Lung (tissue), 17 donors: ENCODE measurements at places on chromosomes 13 and 19.

DNA sequence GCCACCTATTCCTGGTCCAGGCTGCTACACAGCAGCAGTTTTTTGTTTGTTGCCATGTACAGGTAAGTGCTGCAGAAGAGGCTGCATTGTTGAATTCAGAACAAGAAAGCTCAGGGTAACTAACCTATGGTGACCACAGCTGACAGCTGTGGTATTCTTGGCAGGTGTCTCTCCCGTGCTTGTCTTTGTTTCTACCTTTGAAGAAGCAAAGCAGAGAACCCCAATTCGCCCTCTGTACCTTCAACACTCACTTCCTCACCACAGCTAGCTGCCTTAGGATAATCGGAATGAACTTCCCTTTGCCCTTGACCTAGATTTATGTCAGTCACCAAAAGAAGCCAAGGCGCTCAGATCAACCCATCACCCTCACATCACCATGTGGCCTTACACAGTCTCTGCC, 1703.3 kb upstream of the SLC10A2 start:
- H3K4me1 ChIP-seq: no peaks in the 10 kb centered on the region
- no peaks in the 10 kb centered on the region for H3K36me3 ChIP-seq
- no peak overlapping the region for H3K27ac ChIP-seq
- DNase-seq: no peak
- H3K4me3 ChIP-seq: no peak overlapping the region

DNA sequence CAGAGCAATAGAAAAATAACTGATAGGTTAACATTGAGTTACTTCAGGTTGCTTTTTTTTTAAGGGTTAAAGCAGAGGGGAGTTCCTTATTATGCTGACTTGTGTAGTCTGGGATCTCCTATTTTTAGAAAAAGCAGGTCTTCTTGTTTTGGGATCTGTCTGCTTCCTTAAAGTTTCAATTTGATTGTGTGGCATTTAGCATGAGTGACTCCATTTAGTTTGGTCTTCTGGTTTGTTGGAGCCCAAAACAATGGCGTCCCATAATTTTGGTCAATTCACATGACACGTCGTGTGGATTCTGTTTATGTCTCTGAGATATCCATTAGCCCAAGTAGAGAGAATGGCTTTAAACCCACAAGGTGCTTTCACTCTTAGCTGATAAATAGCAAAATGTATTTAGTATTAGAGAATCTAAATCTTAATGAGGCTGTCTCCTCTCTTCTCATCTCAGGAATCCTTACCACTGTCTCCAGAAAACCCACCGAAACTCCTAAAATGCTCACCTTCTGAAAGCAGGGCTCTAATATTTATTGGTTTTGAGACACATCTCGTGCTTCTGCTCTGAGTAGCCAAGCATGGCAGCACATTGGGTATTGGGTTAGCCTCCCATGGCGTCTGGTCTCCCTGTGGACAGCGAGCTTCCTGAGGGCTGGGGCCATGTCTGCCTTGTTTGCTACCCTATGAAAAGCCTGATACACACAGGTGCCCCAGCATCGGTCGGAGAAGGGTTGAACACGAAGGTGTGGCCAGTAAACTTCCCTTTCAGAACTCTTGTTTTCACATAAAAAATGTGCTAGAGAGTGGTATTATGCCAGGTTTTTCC, 67.2 kb upstream of the GPR183 start:
- H3K4me3 ChIP-seq: no peak overlapping the region
- no peak for DNase-seq
- H3K4me1 ChIP-seq: no peaks in the 10 kb centered on the region
- H3K36me3 ChIP-seq: peaks cover 10% of the 10 kb centered on the region
- H3K27ac ChIP-seq: no peak overlapping the region
- H3K27me3 ChIP-seq: no peaks in the 10 kb centered on the region

DNA sequence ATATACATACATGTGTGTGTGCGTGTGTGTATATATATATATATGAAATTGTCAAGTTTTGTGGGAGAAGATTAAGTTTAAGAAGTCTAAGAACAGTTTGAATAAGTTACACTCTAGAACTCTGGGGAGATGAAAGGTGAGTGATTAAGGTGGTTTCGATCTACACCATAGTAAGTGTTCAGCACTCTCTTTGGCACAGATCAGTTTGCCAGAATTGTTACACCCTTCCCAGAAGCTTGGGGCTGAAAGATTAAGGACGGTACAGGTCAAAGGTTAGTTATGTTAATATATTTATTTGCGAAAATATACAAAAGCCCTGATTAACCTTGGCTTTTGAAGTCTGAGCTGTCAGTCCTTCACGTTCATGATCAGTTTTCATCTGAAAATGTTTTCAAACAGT, 309.1 kb downstream of the KLF5 start:
- no peaks in the 10 kb centered on the region for H3K36me3 ChIP-seq
- H3K4me3 ChIP-seq: no peak overlapping the region
- no peaks in the 10 kb centered on the region for H3K27me3 ChIP-seq

- H3K4me1 ChIP-seq: no peaks in the 10 kb centered on the region
- no peaks in the 10 kb centered on the region for H3K27me3 ChIP-seq
- no peaks in the 10 kb centered on the region for H3K36me3 ChIP-seq
- H3K27ac ChIP-seq: no peak overlapping the region
Measured at GRCh38 chr13:33554919-33555791, 262.8 kb upstream of the RFC3 start.

- no peaks in the 10 kb centered on the region for H3K36me3 ChIP-seq
- H3K4me3 ChIP-seq: no peak overlapping the region
- DNase-seq: no peak
- no peaks in the 10 kb centered on the region for H3K27me3 ChIP-seq
- H3K4me1 ChIP-seq: peaks cover 4% of the 10 kb centered on the region
- H3K27ac ChIP-seq: no peak overlapping the region
Measured at GRCh38 chr13:49630580-49630979, 2.3 kb downstream of the ARL11 start.

GRCh38 chr19:46109876-46110275, 14.6 kb downstream of the IGFL3 start:
- H3K27me3 ChIP-seq: no peaks in the 10 kb centered on the region
- no peaks in the 10 kb centered on the region for H3K4me1 ChIP-seq
- H3K27ac ChIP-seq: no peak overlapping the region
- no peak overlapping the region for H3K4me3 ChIP-seq
- DNase-seq: no peak

GRCh38 chr19:54096617-54097106, 3.9 kb downstream of the OSCAR start:
- H3K27ac ChIP-seq: peak overlapping the region; percentile 6
- DNase-seq: no peak
- H3K4me3 ChIP-seq: no peak overlapping the region
- no peaks in the 10 kb centered on the region for H3K36me3 ChIP-seq
- H3K4me1 ChIP-seq: peaks cover 6% of the 10 kb centered on the region
- peaks cover 7% of the 10 kb centered on the region for H3K27me3 ChIP-seq

DNA sequence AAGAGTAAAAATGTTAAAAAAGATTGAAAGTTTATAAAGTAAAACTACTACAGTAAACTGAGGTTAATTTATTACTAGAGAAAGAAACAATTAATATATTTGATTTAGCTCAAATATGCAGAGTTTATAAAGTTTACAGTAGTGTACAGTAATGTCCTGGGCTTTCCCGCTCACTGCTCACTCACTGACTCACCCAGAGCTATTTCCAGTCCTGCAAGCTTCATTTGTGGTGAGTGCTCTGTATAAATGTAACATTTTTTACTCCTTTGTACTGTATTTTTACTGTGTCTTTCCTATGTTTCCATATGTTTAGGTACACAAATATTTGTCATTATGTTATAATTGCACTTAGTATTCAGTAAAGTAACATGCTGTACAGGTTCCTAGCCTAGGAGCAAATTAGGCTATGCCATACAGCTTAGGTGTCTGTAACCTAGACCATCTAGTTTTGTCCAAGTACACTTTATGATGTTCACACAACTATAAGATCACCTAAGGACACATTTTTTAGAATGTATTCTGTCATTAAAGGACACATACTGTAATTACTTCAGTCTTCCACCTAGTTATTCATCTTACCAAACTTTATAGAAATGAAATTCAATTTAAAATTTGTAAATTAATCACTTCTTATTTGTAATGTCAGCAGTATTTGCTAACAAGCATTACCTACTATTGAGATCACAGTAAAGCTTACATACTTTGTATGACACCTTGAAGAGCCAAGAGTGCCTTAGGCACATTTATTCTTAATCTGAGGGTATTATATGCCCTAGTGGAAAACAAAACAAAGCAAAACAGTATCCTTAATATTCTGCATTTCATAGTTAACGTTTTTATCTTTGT, 683.4 kb downstream of the PCDH9 start:
- H3K27me3 ChIP-seq: no peaks in the 10 kb centered on the region
- DNase-seq: no peak
- H3K27ac ChIP-seq: no peak overlapping the region
- no peaks in the 10 kb centered on the region for H3K36me3 ChIP-seq
- H3K4me3 ChIP-seq: no peak overlapping the region

DNA sequence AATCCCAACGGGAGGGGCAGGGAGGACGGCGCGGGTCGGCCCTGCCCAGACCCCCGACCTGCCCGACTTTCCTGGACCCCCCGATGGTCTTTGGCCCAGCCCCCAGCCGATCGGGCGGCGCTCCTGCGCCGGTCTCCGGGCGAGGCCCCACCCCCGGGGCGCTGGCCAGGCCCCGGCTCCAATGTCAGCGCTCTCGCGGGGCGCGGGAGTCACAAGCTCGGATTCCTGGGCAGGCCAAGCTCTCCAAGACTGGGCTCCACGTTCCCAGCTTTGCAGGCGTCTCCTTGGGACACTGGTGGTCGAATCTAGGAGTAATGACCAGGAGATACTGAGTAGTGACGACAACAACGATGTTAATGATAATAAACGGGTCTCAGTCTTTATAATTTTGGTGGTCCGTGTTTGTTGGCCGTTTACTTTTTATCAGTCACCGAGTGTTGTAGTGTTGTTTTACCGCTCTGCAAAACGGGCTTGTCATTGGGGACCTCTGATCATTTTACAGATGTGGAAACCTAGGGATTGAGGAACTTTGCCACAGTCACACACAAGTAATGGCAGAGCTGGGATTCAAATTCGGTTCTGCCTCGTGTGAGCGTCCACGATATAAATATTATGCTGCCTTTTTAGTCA, 545 bp downstream of the RAD23A start:
- H3K27ac ChIP-seq: peak overlapping the region; percentile 95
- H3K4me1 ChIP-seq: peaks cover 7% of the 10 kb centered on the region
- peak overlapping the region; percentile 85 for H3K4me3 ChIP-seq
- DNase-seq: peak; percentile 84
- peaks cover 46% of the 10 kb centered on the region for H3K36me3 ChIP-seq
- no peaks in the 10 kb centered on the region for H3K27me3 ChIP-seq

DNA sequence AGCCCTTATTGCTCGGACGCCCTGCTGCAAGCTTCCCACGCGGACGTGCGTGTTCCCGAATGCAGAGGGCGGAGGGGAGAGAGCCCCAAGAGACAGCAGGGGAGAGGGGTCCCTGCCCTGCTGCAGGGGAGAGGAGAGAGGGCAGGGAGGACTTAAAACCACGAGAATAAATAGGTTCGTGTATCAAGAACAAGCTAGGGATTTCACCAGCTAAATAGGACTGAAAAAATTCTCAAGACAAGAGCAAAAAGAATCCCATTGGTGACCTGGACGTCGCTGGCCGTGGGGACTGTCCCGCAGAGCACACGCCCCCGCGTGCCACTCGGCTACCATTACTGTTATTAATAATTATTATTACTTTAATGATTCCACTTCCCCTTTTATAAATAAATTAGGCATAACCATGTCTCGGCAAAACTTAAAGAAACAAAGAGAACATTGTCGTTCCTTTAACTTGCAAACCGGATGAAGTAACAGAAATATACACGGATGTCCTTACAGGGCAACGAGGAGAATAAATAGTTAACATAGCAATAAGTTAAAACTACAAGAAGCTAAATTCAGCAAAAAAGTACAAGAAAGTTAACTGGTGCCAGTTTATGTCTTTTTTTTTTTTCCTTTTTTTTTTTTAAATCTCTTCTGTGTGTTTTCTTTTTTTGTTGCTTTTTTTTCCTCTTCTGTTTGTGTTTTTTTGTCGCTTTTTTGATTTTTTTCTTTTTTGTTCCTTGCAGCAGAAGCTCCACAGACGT, 16.6 kb downstream of the PRKCSH start:
- H3K4me1 ChIP-seq: no peaks in the 10 kb centered on the region
- H3K27ac ChIP-seq: no peak overlapping the region
- H3K27me3 ChIP-seq: no peaks in the 10 kb centered on the region
- H3K4me3 ChIP-seq: no peak overlapping the region
- DNase-seq: peak; percentile 56

GRCh38 chr19:12974301-12975220, 5.2 kb downstream of the DAND5 start:
- H3K27ac ChIP-seq: no peak overlapping the region
- H3K4me1 ChIP-seq: peaks cover 2% of the 10 kb centered on the region
- no peaks in the 10 kb centered on the region for H3K27me3 ChIP-seq
- DNase-seq: no peak

GRCh38 chr13:29716493-29716892, 121.0 kb upstream of the SLC7A1 start:
- H3K27me3 ChIP-seq: no peaks in the 10 kb centered on the region
- H3K27ac ChIP-seq: no peak overlapping the region
- H3K4me1 ChIP-seq: no peaks in the 10 kb centered on the region
- H3K36me3 ChIP-seq: no peaks in the 10 kb centered on the region
- DNase-seq: no peak
- H3K4me3 ChIP-seq: no peak overlapping the region

DNA sequence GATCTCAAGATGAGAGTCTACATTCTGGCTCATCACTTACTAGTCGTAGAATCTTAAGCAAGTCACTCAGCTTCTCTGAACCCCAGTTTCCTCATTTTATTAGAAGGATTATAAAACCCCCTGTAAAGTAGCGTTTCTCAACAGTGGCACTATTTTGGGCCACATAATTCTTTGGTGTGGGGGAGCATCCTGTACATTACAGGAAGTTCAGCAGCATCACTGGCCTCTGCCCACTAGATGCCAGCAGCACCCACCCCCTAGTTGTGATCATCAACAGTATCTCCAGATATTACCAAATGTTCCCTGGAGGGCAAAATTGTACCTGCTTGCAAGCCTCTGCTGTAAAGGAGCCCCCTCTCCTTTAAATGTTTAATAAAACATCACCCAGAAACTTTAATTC, 22.6 kb downstream of the STARD13 start:
- peak overlapping the region; percentile 72 for H3K27ac ChIP-seq
- H3K27me3 ChIP-seq: no peaks in the 10 kb centered on the region
- no peak overlapping the region for H3K4me3 ChIP-seq
- DNase-seq: no peak
- H3K4me1 ChIP-seq: peaks cover 63% of the 10 kb centered on the region

- no peak for DNase-seq
- H3K27me3 ChIP-seq: no peaks in the 10 kb centered on the region
- no peak overlapping the region for H3K27ac ChIP-seq
- H3K36me3 ChIP-seq: no peaks in the 10 kb centered on the region
- no peaks in the 10 kb centered on the region for H3K4me1 ChIP-seq
- no peak overlapping the region for H3K4me3 ChIP-seq
Measured at GRCh38 chr13:35964011-35964862, 166.9 kb downstream of the DCLK1 start.

GRCh38 chr13:38669234-38669964, 17.5 kb upstream of the FREM2 start:
- H3K4me3 ChIP-seq: no peak overlapping the region
- H3K36me3 ChIP-seq: no peaks in the 10 kb centered on the region
- DNase-seq: no peak
- no peak overlapping the region for H3K27ac ChIP-seq
- peaks cover 13% of the 10 kb centered on the region for H3K4me1 ChIP-seq
- no peaks in the 10 kb centered on the region for H3K27me3 ChIP-seq
